ENCODE measurements at places on chromosomes 3 and 15. TPM values are rescaled to one million over a fixed set of nuclear protein-coding genes. Genes with fewer than 3 reads are reported as not detected.

GRCh38 chr15:94164971-94165370 is 66.4 kb upstream of the MCTP2 start:
- DNase-seq, result no peak

DNA sequence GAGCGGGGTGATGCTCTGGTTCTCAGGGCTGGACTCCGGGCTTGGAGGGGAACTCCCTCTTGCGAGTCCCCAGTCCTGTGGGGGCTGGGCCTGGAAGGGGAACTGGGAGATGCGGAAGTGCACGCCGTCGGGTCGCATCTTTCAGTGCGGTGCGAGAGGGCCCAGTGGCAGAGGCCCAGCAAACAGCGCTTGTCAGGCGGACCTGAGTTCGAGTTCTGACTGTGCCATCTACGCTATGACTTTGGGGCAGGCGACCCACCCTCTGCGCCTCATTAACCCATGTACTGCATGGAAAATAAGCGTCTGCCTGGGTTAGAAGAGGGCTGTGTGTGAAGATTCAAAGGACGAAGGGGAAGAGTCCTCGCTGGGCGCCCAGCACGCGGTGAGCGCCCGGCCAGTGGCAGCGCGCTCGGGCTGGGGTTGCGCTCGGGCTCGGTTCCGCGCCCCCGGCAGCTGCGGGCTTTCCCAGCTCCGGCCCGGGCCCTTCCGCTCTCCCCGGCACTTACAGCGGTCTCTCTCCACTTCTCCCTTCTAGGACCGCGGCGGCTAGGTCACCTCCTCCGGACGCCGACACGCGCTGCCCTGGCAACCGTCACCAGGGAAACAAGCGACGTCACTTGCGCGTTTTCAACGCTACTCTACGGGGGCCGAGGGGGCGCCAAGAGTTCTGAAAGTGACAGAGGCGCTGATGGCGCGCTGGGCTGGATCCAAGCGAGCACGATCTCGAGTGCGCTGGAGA is at the start of gene CCDC13:
Gene CCDC13 (minus strand): TSS at position 584 of the 739 bp plus-strand sequence. CDS start 14,908 bp downstream, outside the sequence.
- DNase-seq, result peak; percentile 96

DNA sequence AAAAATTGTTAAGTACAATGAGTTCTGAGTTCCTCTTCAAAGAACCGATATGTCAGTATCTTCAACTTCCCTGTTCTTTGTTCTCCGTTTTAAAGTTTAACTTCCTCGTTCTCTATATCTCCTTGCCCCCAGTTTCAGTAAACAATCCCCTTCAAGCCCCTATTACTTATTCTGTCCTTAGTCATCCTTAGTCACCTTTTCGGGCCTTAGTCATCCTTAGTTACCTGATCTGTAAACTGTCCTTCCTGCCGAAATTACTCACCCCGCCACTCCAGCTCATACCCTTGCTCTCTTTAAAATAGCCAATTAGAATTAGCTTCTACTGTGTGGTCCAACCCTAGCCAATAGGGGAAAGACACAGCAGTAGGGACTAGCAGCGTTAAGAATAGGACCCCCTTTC is 1165.6 kb downstream of the NSUN3 start:
- DNase-seq, result no peak

GRCh38 chr3:161630794-161631193 is 134.2 kb downstream of the OTOL1 start:
- no peak for DNase-seq

- DNase-seq, result peak; percentile 63
Measured at GRCh38 chr3:133568294-133569014, 5.0 kb upstream of the CDV3 start.

Gene SMCO1
- 0.45 TPM for total RNA-seq

GRCh38 chr3:33355611-33356010 is 78.4 kb downstream of the FBXL2 start:
- DNase-seq, result peak; percentile 63

GRCh38 chr3:14451844-14452739 is 49.7 kb downstream of the SLC6A6 start:
- peak; percentile 90 for DNase-seq

GRCh38 chr3:49994476-49994875 is 54.5 kb downstream of the RBM6 start:
- no peak for DNase-seq

DNA sequence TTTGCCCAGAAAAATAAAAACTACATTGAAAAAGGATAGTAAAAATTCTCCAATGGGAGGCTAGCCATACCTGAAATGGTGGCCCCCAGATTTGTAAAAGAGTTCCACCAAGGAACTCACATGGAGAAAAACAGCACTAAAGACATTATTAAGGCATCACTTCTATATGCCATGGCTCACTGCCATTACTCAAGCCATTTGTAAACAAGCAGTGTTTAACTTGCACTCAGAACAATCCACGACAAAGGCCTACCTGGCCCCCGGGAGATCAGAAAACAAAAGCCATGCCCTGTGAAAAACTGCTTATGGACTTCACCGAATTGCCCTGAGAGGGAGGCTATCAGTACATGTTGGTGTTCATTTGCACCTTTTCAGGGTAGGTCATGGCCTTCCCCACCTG is 19.6 kb downstream of the CCR8 start:
- no peak for DNase-seq

Data from cardiac muscle cell (in vitro differentiated cells and primary cell).